ENCODE measurements at places on chromosomes 7 and 10. TPM values are rescaled to one million over a fixed set of nuclear protein-coding genes. Genes with fewer than 3 reads are reported as not detected.

DNA sequence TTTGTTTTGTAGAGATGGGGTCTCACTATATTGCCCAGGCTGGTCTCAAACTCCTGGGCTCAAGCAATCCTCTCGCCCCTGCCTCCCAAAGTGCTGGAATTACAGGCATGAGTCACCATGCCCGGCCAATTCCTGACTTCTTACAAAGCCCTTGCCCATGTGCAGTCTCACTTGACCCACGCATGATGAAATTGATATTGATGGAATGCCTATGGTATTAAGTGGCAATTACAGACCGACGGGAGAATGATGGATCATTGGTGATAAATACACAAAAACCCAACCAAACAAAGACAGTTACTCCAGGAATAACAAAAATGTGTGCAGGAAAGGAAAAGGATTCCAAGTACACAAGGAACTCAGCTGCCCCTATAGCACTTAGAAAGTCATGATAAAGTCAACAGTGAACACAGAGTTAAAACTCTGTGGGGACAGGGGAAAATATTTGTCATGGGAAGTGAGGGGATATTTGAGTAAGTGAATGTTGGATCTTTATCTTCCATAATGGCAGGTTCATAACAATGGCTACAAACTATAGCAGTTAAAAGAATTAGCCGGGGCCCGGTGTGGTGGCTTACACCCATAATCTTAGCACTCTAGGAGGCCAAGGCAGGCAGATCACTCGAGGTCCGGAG, 21.6 kb downstream of the HIP1 start:
- DNase-seq = no peak

DNA sequence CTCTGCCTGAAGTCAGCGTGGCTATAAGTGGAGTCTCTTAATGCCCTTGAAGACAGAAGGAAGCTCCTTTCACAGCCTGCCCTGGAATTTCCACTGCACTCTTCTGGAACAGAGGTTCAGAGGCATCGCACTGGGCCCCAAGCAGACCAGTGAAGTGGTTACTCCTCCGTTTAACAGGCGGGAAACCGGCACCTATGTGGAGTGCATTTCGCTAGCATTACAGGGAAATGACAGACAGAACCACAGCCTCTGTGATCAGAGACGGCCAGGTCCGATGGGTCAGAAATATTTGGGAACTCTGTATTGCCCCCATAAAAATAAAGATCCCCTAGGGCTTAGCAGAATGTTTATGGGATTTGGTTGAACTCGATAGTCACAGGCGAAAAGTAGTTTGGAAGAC, 406.9 kb upstream of the PRKCQ start:
- DNase-seq = no peak

DNA sequence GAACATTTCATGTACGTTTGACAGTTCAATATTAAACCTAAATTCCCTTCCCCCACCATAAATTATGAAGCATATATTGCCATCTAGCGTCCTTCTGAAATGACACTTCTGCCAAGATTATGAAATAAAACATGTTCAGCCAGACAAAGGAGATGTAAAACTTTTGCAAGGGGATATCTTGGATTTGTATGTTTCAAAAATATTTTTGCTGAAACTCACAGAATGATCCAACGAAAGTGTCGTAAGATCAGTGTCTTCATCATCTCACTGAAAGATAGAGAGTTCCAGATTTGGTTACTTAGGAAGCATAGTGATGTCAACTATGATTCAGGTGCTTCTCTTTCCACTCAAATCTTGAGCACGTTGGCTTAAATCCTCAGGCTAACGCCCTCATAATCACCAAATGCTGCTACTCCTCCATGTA, 904.3 kb downstream of the XPNPEP1 start:
- DNase-seq = no peak

DNA sequence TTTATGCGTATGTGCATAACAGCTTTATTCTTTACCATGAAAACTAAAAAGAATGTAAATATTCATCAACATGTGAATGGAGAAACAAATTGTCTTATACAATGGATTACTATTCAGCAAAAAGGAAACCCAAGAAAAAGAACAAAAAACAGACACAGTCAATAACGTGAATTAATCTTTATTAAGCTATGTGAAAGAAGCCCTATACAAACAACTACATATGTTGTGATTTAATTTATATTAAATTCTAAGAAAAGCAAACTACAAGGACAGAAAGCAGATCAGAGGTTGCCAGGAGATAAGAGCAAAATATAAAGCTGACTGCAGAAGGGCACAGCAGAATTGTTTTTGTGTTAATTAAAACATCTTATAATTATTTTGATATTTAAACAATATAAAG, 756.4 kb upstream of the MBL2 start:
- DNase-seq = no peak

GRCh38 chr10:96984541-96985131, 152.5 kb downstream of the LCOR start:
- no peak for DNase-seq

GRCh38 chr7:115559877-115560276, 470.7 kb downstream of the TFEC start:
- no peak for DNase-seq

DNA sequence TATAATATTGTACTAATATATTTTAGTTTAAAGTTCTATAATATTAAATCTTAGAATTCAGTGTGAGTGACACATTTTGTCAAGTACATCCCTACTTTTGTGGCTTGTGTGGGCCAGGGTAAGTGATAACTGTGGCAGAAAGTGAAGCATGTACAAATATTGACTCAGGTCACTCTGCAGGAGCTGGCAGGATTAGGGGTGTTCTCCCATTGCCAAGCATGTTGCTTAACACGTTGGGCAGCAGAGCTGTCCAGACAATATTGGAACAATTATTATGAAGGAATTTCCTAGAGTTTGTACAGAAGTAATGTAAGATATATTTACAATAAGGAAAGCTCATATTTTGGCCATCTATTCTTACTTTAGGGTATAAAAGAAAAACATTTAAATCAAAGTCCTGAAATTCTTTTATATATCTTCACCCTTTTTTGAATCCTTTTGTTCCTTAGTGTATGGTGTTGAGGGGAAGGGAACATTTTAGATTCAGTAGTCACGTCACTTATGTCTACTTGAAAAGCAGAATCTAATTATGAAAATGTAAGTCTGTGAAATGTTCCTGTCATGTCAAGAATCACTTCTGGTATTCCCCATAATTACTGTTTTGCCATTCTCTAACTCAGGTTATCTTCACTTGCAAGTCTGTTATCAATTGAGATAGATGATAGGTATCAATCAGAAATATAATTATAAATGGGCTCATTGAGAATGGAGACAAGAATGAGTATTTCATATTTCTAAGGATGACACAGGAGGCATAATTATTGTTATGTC, 4.0 kb downstream of the HDAC9 start:
- DNase-seq = no peak

DNA sequence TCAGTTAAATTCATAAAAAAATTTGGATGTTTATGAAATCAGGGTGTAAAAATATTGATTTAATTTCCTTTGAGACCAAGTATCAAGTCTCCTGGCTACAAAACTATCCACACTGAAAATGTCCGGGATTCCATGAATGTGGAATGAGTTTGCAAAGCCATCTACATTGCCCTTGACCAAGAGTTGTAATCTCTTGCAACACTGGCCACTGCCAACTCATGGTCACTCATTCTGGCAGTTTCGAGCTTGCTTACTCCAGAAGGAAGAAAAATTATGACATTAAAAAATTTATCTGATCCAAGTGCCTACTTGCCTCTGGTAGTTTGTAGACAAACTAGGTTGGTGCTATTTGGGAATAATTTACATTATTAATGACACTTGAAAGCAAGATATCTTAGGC, 84.2 kb downstream of the NPY start:
- DNase-seq = no peak

- DNase-seq = no peak
Observed at GRCh38 chr7:37481722-37482288, 33.1 kb upstream of the ELMO1 start.

DNA sequence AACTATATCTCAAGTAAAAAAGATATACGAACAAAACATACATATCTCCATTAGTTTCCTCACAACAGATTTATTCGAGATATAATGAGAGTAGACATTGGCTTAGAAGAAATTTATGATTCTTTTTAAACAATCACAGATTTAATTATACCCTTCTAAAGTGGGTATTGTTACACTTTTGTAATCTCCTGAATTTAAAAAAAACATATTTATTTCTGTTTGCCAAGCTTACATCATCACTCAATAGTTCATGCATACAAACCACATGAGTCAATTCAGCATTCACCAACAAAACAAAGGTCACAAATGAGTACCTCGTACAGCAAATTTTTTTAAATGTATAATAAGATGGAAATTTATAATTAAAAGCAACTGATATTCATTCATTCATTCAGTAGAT, 17.6 kb downstream of the LRRN3 start:
- DNase-seq = no peak

GRCh38 chr10:55329796-55330195, 528.8 kb upstream of the PCDH15 start:
- DNase-seq = no peak

GRCh38 chr10:78777867-78778266, 290.9 kb upstream of the ZMIZ1 start:
- DNase-seq = no peak

GRCh38 chr7:51304729-51305128, 11.9 kb downstream of the COBL start:
- no peak for DNase-seq

GRCh38 chr10:5956146-5956936, 21.0 kb downstream of the IL15RA start:
- no peak for DNase-seq

GRCh38 chr7:46009211-46009610, 88.1 kb upstream of the IGFBP3 start:
- DNase-seq = no peak

- DNase-seq = no peak
Observed at GRCh38 chr7:71808115-71808514, 604.0 kb downstream of the CALN1 start.

GRCh38 chr10:82464966-82465365, 590.0 kb downstream of the NRG3 start:
- DNase-seq = no peak

GRCh38 chr10:28113202-28113601, 114.3 kb upstream of the ODAD2 start:
- DNase-seq = no peak

DNA sequence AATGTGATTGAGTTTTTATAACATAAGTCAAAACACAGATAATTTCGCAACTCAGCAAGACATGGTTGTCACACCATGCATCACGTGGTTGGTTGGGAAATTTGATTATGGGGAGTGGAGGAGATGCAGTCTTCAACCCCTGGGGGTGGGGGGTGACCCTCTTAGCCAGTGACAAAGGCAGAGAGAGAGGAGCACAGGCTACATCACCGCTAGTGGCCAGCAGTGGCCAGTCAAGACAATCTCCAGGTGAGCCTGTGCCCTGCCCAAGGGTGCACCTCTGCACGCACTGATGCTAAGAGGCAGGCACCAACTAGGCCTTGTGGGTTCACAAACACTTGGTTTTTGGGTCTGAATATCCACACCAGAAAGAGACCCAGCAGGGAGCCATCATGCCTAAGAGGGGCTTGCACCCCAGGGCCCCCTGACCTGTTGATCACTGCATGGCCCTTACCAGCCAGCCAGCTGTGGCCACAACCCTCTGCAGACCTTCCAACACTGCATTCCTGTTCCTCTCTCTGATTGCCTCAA, 244.4 kb downstream of the FANK1 start:
- DNase-seq = no peak

DNA sequence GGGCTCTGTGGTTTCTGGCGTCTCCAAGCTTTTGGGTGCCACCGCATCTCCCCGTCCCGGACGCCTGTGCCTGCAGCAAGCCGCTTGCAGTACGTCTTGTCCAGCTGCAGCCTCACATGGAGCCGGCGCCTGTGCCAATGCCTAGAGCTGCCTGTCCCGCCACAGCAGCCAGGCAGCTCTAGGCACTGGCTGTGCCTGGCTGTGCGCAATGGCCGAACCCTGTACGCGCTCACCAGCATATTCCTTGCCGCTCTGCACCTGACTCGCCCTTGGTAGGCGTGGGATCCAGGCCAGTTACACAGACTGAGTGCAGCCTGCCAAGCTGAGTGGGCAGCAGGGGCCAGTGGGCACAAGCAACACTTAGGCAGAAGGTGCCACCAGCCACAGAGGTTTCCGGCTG, 381.2 kb upstream of the SORCS1 start:
- DNase-seq = no peak

GRCh38 chr7:29177963-29178600, 16.5 kb upstream of the CHN2 start:
- DNase-seq = no peak

GRCh38 chr7:106180721-106181120, 68.6 kb upstream of the SYPL1 start:
- DNase-seq = no peak

DNA sequence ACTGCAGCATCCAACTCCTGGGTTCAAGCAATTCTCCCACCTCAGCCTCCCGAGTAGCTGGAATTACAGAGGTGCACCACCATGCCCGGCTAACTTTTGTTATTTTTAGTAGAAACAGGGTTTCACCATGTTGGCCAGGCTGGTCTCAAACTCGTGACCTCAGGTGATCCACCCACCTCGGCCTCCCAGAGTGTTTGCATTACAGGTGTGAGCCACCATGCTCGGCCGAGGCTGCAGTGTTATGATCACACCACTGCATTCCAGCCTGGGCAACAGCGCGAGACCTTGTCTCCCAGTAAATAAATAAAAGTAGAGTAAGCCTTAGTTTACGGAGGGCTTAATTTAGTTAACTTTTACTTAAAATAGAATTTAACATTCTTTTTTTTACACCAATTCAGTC, 23.7 kb upstream of the IGF2BP3 start:
- no peak for DNase-seq

- no peak for DNase-seq
Observed at GRCh38 chr10:78321500-78321899, 287.8 kb downstream of the RPS24 start.

DNA sequence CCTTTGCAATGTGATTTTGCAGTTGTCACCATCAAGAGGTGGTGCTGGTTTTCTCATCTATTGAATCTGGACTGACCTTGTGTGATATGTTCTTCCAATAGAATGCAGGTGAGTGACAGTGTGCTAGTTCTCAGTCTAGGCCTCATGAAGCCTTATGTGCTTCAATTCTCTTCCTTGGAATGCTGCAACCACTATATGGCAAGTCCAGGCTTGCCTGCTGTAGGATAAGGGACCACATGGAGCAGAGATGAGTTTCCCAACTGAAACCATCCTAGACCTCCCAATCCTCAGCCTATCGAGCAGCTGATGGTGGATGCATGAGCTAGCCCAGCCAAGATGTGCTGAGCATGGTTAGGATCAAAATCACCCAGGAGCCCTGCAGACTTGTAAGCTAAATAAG, 32.6 kb upstream of the ARHGAP21 start:
- no peak for DNase-seq

GRCh38 chr10:11712744-11713143, 29.4 kb upstream of the ECHDC3 start:
- DNase-seq = no peak

- DNase-seq = no peak
Observed at GRCh38 chr7:155674556-155674955, 30.1 kb downstream of the RBM33 start.

The GNAT3 gene
- not detected for total RNA-seq

The IDI2 gene
- not detected for total RNA-seq

The SYT15 gene
- total RNA-seq = 2.5 TPM

The TMEM229A gene
- 2.0 TPM for total RNA-seq

The COBL gene
- 3.3 TPM for total RNA-seq

The PTF1A gene
- not detected for total RNA-seq
